AG08395 (cell line): ENCODE measurements at places on chromosomes 3 and 15.

DNA sequence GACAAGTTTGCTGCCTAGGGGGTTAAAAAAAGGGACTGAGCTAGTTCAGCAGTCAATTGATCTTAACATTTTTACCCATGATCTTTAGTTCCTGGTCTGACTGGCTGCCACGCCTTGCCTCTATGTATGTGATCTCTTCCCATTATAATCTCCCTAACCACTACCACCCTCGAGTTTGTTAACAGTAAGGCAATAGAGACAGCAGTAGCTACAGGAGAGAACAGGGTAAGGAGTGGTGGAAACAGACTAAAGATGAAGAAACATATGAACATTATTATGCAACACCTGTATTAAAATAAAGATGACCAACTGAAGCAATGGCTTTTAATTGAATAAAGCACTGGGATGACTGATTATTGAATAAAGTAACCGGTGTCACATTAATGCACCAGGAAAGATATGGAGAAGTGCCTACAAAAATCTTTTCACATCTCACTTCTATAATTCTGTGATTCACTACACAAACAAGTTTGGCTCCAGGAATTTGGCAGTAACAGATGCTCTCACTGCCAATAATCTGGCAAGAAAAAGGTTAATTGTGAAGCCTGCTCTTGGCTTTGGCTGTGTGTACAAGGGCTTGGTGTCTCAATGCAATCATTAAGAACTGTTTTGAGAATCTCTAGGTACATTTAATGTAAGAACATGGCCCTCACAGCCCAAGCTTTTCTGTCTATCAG lies 95.7 kb downstream of the HHLA2 start:
- no peak for DNase-seq

GRCh38 chr15:47887241-47887800 lies 170.0 kb downstream of the SEMA6D start:
- no peak for DNase-seq

- DNase-seq = peak; percentile 31
Measured at GRCh38 chr15:91926908-91927270, 73.4 kb downstream of the SLCO3A1 start.

GRCh38 chr3:6861625-6862000 lies 698 bp downstream of the GRM7 start:
- no peak for DNase-seq

DNA sequence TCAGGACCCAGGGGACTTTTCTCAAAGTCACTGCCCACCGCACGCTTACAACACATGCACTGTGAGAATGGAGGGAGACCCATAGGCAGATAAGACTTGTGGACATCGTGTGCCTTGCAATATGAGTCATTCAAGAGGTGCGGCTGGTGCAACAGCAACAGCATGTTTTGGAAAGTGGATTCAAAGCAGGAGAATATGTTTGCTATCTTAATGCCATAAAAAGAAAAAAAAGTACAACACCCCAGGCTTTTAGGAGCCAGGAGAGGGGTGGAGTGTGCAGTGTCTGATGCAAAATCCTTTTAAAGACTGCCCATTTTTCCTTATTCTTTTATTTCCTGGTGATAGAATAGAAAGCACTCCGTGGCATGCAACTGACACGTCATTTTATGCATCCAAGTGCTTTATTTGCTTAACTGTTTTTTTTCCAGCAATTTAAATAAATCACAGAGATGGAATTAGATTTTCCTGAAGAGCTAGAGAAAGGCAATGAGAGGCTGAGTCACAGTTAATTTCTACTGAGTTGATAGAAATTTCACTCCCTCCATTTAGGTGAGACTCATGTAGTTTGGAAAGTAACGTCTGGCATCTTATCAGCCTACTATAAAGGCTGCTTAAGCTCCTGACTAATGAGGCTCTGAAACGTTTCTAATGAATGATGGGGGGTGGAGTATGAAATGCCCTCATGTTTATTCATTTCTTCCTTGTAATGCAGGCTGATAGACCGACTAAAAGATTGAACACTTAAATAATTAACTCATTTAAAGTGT lies 96.4 kb downstream of the NSUN3 start:
- DNase-seq = peak; percentile 7

DNA sequence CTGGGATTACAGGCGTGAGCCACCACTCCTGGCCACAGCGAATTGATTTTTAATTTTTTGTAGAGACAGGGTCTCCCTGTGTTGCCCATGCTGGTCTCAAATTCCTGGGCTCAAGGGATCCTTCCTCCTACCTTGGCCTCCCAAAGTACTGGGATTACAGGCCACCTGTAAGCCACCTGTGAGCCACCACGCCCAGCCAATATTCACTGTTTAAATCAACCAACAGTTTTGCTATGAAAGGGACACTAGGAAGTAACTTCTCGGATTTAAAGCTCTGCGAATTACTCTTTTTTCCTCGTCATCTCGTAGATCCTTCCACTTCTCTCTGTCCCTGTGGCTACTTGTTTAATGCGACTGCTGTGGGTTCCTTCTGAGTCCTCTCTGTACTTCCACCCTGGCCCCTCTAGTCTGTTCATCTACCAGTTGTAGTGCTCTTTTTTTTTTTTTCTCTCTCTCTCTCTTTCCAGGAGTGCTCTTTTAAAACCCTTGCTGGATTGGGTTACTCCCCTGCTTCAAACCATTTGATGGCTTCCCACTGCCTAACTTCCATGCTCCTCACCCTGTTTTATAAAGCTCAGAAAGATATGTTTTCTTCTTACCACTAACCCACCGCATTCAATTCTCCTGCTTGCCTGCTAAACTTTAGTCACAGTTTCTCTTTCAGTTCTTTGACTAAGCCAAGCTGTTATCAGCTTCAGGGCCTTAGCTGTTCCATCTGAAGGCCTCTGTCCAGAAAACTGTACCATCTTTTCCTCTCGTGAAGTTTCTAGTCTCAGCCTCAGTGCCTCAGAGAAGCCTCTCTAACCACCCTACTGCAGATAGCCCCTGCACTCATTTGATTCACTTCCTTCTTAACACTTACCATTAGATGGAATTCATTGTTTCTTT lies 12.4 kb downstream of the RTF1 start:
- DNase-seq = no peak

GRCh38 chr3:145251311-145251710 lies 909.7 kb downstream of the PLOD2 start:
- DNase-seq = no peak

DNA sequence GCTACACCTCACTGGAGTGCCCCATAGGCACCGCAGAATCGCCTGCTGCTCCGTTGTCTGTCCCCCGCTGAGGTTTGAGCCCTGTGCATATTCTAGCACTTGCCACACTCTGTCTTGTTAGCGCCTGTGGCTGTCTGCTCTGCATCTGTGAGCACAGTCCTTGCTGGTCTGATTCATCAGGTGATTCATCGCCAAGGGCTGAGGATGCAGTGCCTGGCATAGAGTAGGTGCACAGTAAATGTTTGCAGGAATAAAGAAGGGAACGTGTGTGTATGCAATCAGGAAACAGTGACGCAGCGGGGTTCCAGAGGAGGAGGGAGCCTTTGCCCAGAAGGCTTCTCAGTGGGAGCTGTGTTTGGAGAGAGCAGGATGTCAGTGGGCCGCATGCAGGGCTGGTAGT lies 124.0 kb upstream of the PLXNA1 start:
- DNase-seq = peak; percentile 82

GRCh38 chr3:194161131-194162045 lies 25.4 kb downstream of the HES1 start:
- no peak for DNase-seq

DNA sequence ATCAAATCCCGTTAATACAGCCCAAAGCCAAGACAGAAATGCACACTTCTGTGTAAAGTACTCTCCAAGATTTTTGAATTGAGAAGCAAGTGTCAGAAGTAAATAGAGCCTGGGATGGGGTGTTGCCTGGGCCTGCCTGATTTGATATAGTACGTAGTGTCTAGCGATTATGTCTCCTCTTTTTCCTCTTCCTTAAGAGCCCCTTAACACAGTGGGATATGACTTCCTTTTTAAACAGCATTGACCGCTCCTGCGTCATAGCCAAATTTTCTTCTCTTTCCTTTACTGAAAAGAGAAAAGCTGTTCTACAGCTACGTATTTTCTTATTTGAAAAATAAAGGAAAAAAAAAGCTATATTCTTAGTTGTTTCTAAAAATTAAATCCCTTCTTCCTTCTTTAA lies 97.7 kb downstream of the PLCL2 start:
- no peak for DNase-seq

- no peak for DNase-seq
Measured at GRCh38 chr15:101042320-101042719, 123.2 kb downstream of the LRRK1 start.

- peak; percentile 78 for DNase-seq
Measured at GRCh38 chr3:125116311-125117080, 60.7 kb upstream of the HEG1 start.

DNA sequence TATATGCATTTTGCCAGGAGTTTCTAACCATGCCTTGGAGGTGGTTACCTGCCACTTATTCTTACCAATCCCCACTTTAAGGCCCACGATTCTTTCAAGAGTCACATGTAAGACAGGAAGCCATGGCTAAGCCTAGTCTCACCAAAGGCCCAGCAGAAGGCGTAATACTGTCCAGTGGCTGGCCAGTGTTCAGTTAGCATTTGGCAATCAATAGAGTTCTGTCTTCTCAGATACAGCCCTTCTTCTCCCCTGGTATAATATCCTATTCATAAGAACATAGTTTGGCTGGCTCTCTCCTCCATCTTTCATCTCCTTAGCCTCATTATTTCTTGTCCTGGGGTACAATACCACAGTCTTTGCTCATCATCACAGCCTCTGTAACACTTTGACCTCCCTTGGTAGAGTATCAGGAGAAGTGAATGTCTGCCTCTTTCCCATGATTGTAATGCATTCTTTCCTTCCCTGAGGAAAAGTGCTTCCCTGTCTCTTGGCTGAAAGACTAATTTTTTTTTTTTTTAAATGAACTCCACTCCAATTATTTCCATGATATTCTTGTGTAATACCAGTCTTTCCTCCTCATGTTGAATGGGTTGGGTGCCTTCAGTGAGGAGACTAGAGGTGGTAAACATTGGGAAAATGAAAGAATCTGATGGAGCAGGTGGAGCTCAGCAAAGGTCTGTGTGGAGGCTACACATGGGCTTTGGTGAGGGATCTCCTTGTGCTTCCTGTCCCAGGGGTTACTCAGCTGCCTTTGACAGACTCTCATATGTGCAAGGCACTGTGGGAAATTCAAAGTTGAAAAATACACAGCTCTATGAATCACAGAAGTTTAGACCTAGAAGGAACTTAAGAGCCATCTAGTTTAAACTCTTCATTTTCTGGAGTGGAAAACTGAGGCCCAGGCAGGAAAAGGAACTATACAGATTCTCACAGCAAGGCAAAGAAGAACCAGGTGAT lies 218.2 kb downstream of the P3H2 start:
- no peak for DNase-seq

GRCh38 chr3:58494107-58494506 lies 2.2 kb downstream of the KCTD6 start:
- DNase-seq = no peak

- peak; percentile 52 for DNase-seq
Measured at GRCh38 chr15:83733206-83733605, 79.3 kb downstream of the ADAMTSL3 start.

DNA sequence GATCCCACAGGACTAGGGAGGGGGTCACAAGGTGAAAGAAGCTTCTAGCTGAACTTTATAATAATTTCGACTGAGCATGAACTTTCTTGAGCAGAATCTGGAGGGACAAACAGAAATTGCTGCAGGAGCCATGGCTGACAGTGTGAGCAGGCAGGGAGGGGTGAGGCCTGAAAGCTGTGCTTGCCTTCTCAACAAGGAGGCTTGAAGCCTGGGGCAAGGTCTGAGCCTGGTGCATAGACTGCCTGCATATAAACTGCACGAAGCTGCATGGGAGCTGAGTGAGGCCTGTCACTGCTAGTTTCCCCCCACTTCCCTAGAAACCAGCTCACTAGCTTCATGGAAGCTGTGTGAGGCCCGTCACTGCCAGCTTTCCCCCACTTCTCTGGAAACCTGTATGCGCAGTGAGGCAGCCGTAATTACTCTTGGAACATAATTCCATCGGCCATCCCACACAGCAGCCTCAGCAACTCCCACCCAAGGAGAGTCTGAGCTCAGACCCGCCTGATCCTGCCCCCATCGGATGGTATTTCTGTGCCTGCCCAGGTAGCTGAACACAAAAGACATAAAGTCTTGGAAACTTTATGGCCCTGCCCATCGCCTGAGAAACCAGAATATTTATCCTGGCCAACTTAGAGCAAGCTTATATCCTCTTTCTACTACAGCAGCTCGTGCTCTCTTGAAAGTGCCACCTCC lies 136.5 kb downstream of the PLCH1 start:
- no peak for DNase-seq

- no peak for DNase-seq
Measured at GRCh38 chr3:49476563-49476962, 6.5 kb downstream of the DAG1 start.

GRCh38 chr3:162643245-162643644 lies 1146.6 kb downstream of the OTOL1 start:
- DNase-seq = no peak

- DNase-seq = no peak
Measured at GRCh38 chr3:179676081-179676480, 23.2 kb downstream of the USP13 start.

- peak; percentile 13 for DNase-seq
Measured at GRCh38 chr3:130960139-130960795, 66.4 kb downstream of the ASTE1 start.

GRCh38 chr3:128324911-128325592 lies 141.6 kb downstream of the DNAJB8 start:
- DNase-seq = no peak

DNA sequence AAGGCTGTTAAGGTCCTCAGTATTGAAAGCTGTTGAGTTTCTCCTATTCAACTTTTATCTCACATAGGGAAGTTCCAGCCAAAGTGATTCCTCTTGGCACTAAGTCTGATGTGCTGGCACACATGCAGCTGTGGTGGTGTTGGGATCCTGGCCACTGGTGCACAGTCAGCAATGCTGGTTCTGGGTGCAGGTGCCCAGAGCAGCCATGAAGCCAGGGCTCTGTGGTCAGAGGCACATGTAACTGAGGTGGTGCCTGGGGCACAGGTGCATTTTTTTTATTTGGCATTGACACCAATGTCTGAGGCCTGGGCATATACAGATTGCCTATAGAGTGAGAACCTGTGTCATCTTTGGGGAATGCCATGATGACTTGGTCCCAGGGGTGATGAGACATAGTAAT lies 271.4 kb downstream of the POLQ start:
- DNase-seq = no peak

DNA sequence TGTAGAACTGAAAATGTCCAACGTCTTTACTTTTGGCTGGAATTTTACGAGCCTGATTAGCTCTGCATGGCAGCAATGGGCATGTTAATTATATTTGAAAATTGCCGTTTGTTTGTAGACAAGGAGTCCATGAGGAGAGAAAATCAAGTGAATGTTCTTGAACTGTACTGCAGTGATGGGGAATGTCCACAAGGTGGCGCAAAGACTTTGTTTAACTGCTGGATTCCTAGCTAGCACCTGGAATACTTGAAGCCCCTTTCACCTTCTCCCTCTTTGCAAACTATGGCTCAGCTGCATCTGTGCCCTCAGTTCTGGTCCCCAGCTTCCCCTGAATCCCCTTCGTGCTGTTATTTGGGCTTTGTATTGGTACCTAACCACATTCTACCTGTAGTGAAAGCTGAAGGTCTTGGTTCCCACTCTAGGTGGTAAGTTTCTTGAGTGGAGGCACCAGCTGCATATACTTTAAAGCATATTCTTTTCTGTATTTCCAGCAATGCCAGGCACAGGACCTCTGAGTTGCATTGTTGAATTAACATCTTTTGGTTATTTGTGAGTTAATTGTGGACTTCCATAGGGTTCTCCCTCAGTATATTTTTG lies 25.3 kb downstream of the EXOG start:
- peak; percentile 75 for DNase-seq

GRCh38 chr3:77816366-77816765 lies 776.5 kb downstream of the ROBO2 start:
- DNase-seq = no peak
